ENCODE measurements at places on chromosomes 11 and 22. TPM values are rescaled to one million over a fixed set of nuclear protein-coding genes. Genes with fewer than 3 reads are reported as not detected.
A peak's percentile ranks its signal among the peaks of the same experiment; 100 is the strongest.

DNA sequence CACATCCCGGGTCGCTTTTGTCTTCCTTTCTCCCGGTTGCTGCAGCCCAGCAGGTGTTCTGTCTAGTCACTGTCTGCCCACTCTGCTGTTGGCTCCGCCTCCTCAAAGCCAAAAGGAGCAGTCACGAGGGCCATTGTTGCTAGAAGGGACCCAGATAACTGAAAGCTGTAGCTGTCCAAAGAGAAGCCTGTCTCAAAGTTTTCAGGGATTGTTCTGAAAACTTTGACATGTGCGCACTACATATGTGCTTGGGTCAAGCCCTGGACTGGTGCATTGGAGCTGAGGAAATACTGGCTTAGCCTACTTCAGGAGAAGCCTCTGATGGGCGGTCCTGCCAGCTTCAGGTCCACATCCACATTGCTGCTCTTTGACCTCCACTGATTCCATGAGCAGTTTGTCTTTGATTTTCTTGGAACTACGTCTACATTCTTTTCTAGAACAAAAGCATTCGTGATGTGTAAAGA is 8.8 kb upstream of the OR2AT4 start:
- no peaks in the 10 kb centered on the region for H3K36me3 ChIP-seq
- DNase-seq, result no peak
- H3K27ac ChIP-seq, result no peak overlapping the region
- no peak overlapping the region for H3K4me3 ChIP-seq

- no peaks in the 10 kb centered on the region for H3K4me1 ChIP-seq
- no peaks in the 10 kb centered on the region for H3K27me3 ChIP-seq
- no peak for DNase-seq
- H3K27ac ChIP-seq, result no peak overlapping the region
These were observed 38.2 kb upstream of the NARS2 start for GRCh38 chr11:78612721-78613377.

DNA sequence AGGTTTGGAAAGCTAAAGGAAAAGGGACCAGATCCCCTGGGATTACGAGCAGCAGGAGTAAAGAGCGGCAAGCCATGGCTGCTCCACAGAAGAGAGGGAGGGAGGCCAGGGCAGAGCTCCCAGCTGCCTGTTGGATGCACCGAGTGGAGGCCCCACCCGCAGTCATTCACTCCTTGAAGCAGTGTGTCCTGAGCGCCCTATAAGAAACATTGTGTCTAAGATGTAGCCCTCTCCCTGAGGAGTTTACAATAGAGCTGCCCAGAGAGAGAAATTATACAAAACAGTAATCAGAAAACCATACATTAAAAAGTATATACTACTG is 54.7 kb upstream of the CSNK2A3 start:
- no peaks in the 10 kb centered on the region for H3K27me3 ChIP-seq
- no peak overlapping the region for H3K4me3 ChIP-seq
- no peak overlapping the region for H3K27ac ChIP-seq
- no peaks in the 10 kb centered on the region for H3K36me3 ChIP-seq
- no peak for DNase-seq
- H3K4me1 ChIP-seq, result no peaks in the 10 kb centered on the region

DNA sequence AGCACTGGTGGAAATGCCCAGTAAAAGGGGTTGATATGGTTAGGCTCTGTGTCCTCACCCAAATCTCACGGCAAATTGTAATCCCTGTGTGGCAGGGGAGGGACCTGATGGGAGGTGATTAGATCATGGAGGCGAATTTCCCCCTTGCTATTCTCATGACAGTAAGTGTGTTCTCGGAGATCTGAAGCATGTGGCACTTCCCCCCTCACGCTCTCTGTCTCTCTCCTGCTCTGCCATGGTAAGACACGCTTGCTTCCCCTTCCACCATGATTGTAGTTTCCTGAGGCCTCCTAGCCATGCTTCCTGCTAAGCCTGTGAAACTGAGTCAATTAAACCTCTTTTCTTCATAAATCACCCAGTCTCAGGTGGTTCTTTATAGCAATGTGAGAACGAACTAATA is 37.4 kb downstream of the PACSIN2 start:
- no peak overlapping the region for H3K4me3 ChIP-seq
- no peak for DNase-seq
- H3K27me3 ChIP-seq, result no peaks in the 10 kb centered on the region
- no peak overlapping the region for H3K27ac ChIP-seq
- no peaks in the 10 kb centered on the region for H3K36me3 ChIP-seq

DNA sequence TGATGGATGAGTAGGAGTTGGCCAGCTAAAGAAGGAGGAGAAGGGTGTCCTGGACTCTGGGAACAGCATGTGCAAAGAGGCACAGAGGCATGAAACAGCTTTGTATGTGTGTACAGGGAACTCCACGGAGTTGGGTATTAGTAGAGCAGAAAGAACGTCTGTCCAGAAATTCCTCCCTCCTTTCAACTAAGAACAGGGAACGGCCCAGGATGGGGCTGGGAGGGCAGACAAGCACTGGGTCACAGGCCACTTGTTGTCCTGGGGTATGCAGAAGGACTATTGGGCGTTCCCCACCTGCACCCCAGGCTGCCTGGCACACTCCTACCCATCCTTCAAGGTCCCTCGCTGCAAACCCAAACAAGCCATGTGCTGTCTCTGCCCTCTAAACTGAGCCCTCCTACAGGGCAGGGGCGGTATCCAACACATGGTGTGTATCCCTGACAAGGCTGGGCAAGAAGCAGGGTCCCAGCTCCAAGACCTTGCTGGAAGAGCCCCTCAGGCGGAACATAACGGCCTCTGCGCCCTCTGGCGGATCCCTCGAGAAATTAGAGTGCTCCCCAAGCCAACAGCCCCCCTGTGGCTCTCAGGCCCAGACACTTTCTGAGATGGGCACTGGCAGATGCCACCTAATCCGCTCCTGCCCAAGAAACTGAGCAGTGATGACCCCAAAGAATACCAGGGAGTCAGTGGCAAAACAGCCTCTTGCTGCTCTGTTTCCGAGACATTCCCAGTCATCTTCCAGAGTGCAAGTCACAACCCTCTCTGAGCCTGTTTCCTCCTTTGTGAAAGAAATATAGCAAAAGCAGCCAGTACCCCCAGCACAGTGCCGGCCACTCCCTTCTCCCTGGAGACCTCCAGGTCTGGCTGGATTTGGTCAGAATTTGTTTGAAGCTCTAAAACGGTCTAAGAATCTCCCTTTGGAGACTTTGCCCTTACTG is 1.6 kb upstream of the ELFN2 start:
- H3K4me3 ChIP-seq, result no peak overlapping the region
- no peaks in the 10 kb centered on the region for H3K27me3 ChIP-seq
- H3K4me1 ChIP-seq, result no peaks in the 10 kb centered on the region

DNA sequence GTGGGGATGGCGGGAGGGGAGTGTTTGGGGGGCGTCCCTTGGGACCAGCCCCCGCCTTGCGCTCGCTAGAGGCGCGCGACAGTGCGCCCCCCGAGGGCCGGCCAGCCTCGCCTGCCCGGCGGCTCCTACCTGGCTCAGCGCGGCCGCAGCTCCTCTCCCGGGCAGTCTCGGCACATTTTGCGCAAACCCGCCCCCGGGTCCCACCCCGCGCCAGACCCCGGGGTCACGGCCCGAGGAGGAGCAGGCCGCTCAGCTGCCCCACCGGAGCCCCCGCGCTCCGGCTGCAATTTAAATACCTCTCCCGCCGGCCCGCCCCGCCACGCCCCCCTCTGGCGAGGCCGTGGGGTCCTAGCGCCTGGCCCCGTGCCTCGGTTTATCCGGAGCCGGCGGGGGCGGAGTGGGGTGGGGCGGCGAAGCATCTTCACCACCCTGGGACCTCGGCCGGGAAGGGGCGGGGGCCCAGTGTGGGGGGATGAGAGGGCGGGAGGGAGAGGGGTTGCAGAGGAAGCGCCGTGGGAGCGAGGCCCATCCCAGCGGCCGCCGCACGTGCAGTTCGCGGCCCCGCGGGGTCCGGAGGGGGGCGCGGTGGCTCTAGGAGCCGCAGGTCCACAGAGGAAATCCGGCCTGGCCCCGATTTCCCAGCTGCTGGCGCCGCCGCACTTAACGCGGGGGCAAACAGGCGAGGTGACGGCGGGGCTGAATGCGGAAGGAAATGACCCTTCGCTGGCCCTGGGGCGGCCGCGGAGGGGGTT is at the start of gene LRRC32:
LRRC32 (minus strand) TSS at position 263 of the 752 bp plus-strand sequence. CDS start 4,793 bp downstream, outside the sequence.
- DNase-seq, result peak; percentile 64
- peaks cover 4% of the 10 kb centered on the region for H3K4me1 ChIP-seq
- H3K27ac ChIP-seq, result peak within 1 kb of the TSS; percentile 85
- H3K27me3 ChIP-seq, result no peaks in the 10 kb centered on the region
- no peaks in the 10 kb centered on the region for H3K36me3 ChIP-seq

DNA sequence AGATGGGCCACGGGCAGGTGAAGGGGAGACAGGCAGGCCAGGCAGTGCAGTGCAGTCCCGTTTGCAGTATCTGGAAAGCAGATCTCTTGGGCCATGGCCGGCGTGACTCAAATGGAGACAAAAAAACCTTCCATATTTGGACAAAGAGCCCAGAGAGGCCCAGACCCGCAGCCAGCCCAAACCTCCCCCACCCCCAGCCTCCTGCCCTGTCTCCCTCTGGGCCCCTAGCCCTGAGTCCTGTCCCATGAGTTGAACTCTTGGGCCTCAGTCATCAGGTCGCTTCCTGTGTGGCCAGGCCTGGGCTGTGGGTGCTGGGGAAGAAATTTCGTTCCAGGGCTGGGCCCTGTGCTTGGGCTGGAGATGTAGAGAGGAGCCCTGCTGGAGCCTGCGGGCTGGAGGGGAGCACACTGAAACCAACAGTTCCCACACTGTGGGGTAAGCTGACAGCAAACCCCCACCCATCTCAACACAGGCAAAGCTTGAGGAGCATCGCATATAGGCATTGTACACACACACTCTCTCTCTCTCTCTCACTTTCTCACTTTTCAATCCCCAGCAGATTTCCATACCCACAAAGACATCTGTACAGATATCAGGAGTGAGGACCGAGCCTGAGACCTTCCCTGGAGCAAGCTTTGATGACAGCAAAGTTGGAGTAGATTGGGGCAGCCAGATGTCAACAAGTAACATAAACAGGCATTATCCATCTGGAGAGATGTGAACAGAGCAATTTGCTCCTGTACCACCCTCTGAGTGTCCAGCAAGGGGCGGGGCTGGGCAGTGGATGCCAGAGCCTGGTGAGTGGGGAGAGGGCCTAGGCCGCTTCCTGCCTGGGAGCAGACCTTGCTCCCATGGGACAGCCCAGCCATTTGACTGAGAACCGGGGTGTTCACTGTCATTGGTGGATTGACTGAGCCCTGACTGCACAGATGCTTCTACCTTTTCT is 17.2 kb downstream of the ARHGEF17 start:
- no peaks in the 10 kb centered on the region for H3K4me1 ChIP-seq
- peak overlapping the region; percentile 49 for H3K27ac ChIP-seq
- H3K4me3 ChIP-seq, result no peak overlapping the region
- H3K36me3 ChIP-seq, result no peaks in the 10 kb centered on the region
- no peaks in the 10 kb centered on the region for H3K27me3 ChIP-seq

CLDN25 gene
- total RNA-seq, result not detected

GRCh38 chr11:95229199-95229992 is 1.6 kb downstream of the SESN3 start:
- no peaks in the 10 kb centered on the region for H3K27me3 ChIP-seq
- no peaks in the 10 kb centered on the region for H3K36me3 ChIP-seq
- no peak for DNase-seq
- H3K4me1 ChIP-seq, result no peaks in the 10 kb centered on the region
- no peak overlapping the region for H3K27ac ChIP-seq
- peak overlapping the region; percentile 80 for H3K4me3 ChIP-seq

LRP5 gene
- total RNA-seq, result 85.6 TPM

Measured in right lobe of liver (tissue), 6 donors.